ENCODE measurements at places on chromosomes 6 and 20. TPM values are rescaled to one million over a fixed set of nuclear protein-coding genes. Genes with fewer than 3 reads are reported as not detected.

GRCh38 chr20:53739799-53740785 is 146.5 kb upstream of the ZNF217 start:
- no peak for DNase-seq

Gene RRAGD
- 143 TPM for total RNA-seq

DNA sequence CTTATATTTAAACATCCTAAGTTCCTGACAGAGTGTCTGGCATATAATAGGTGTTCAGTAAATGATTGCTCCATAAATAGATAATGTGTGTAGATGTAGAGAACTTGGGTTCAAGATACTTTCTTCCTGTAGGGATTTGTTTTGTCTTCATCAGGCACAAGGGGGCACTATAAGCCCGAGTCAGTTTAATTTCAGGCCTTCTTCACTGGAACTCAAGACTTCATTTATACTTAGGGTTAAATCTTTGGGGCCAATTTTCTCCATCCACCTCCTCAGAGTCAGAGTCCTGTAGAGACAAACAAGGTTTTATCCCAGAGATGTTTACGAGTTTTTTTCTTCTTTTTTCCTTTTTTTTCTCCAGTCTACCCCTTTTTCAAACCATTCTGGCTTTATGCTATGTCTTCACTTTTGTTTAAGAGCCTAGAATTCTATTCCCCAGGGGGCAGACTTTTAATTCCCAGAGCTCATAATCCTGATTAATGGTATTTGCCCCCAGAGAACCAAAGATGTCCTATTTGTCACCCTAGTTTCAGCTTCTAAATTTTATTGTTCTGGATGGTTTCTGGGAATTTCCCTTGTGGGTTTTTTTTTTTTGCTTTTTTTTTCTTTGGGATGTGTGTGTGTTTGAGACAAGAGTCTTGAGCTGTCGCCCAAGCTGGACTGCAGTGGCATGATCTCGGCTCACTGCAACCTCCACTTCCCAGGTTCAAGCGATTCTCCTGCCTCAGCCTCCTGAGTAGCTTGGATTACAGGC is 88.4 kb downstream of the HFE start:
- no peak for DNase-seq

DNA sequence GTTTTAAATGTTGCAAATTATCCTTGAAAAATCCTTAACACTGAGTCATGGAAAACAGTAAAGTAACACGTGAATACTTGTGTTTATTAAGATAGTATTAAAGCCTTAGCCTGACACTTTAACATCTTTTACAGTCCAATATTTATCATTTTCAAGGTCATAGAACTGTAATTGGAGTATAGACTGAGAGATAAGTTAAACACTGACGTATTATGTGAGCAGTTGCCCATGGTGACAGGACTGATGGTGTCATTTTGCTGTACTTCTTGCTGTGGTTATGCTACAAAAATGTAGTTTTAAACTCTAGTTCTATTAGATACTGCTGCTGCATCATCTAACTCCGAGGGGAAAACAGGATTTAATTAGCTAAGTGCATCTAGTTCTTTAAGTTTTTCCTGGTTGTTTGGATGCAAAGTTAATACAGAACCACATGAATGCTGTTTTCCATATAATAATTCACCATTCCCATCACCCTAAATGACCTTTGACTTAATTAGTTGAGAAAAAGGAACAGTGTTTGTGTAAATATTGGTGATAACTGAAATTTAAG is 37.8 kb downstream of the SLC2A12 start:
- no peak for DNase-seq

Gene LY86
- 1.8 TPM for total RNA-seq

Gene MUCL3
- not detected for total RNA-seq

Gene UNC5CL
- 0.79 TPM for total RNA-seq

- DNase-seq = no peak
Measured at GRCh38 chr6:91442342-91442741, 855.5 kb upstream of the MAP3K7 start.

Gene NOL4L
- 6.5 TPM for total RNA-seq

Gene SNAI1
- 6.0 TPM for total RNA-seq

DNA sequence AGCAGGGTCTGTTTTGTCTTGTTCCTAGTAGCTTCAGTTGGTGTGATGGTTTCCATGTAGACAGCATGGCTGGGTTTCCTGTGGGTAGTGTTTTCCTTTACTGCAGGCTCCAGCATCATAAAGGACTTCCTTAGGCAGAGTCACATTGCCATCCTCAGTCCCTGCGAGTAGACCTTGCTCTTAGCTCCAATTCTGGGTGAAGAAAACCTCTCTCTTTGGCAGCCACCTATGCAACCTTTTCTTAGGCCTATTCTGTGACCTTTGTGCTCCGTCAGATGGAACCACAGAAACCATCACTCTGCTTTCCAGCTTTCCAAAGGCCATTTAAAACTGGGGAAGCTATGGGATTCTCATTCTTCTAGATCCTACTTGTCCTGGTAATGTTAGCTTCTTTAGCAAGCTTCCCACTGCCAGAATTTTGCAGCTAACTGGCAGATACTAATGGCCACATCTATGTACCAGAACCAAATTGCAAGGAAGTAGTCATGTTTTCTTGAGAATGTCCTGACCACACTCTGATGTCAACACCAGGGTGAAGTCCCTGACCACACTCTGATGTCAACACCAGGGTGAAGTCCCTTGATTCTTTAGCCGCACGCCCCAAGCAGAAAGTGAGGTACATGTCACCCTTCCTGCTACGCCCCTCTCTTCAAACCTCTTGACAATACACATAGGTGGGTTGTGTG is 646.6 kb upstream of the HS3ST5 start:
- DNase-seq = no peak

DNA sequence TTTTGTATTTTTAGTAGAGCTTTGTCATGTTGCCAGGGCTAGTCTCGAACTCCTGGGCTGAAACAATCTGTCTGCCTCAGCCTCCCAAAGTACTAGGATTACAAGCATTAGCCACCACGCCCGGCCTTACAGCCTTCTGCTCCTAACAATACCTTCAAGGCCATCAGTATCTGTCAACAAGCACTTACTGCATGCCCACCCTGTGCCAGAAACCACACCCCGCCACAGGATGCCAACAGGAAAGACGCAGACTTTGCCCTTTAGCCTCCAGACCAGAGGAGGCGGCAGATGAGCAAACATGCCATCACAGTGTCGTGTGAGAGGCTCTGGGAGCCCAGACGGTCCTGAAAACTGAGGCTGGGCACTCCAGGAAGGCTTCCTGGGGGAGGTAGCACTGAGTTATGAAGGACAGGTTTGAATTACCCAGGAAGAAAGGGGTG is 34.7 kb upstream of the TGM3 start:
- DNase-seq = no peak

- DNase-seq = peak; percentile 65
Measured at GRCh38 chr6:34560366-34561226, 4.5 kb upstream of the SPDEF start.

GRCh38 chr20:62032609-62033368 is 32.9 kb downstream of the TAF4 start:
- peak; percentile 43 for DNase-seq

DNA sequence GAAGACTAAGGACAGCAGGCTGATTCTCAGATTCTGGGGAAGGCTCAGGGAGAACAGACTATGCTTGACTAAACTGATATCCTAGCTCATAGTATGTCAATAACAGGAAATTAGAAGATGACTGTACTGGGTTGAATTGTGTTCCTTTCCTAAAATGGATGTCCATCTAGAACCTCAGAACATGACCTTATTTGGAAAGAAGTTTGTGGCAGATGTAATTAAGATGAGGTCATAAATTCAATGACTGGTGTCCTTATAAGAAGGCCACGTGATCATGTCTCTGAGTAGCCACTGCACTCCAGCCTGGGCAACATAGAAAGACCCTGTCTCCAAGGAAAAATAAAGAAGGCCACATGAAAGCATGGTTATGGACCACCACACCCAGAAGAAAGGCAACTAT is 113.9 kb upstream of the STMND1 start:
- DNase-seq = no peak

DNA sequence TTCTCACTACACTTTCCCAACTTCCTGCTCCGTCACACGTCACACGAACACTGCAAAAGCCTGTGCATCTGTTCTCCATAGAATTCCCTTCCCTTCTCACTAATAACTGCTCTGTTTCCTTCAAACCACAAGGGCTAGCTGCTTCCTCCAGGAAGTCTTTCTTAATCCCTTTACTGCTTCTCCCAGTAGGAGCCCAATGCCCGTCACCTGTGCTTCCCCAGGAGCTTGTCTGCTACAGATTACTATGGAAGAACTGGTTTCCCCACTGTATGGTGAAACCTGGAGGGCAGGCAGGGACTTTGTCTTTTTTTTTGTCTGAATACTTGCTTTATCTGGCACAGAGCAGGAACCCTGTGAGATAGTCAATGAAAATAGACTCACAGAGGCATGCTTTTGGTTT is 444.7 kb upstream of the MAP3K7 start:
- DNase-seq = no peak

DNA sequence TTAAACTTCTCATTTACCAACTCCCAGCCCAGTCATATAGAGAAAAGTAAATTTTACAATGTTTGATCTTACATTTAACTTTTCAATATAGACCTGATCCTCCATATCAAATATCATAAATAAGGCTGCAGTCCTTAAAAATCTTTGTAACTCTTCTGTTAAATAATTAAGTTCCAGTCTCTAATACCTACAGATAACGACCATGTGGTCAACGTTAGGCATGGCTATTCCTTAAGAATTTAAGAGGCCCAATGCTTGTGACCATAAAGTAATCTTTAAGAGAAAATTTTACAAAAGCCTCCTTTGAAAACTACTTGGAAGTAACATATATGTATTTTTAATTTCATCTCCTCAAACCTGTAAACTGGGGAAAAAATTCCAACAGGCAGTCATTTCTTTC is 1.6 kb downstream of the FBXO5 start:
- no peak for DNase-seq

GRCh38 chr6:130517444-130517931 is 151.7 kb downstream of the TMEM200A start:
- DNase-seq = no peak

Gene TGM3
- not detected for total RNA-seq

DNA sequence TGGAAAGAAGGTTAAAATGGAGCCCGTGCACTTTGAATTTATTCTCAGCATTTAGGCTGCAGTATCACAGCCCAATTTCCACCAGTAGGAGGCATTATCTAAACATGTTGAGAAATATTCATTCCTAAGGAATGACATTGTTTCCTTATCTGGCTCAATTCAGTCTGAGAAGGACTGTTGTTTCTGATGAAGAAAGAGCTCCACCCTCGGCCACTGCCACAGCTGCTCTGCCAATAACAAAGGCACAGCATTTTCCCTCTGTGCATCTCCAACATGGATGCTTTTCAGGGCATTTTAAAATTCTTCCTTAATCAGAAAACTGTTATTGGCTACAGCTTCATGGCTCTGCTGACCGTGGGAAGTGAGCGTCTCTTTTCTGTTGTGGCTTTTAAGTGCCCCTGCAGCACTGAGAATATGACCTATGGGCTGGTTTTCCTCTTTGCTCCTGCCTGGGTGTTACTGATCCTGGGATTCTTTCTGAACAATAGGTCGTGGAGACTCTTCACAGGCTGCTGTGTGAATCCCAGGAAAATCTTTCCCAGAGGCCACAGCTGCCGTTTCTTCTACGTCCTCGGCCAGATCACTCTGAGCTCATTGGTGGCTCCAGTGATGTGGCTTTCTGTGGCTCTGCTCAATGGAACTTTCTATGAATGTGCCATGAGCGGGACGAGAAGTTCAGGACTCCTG is at the start of gene CALHM5:
TSS of gene CALHM5 (plus strand) at position 216 of the 687 bp plus-strand sequence. CDS start at position 274, 58 bp downstream.
- DNase-seq = peak; percentile 72

DNA sequence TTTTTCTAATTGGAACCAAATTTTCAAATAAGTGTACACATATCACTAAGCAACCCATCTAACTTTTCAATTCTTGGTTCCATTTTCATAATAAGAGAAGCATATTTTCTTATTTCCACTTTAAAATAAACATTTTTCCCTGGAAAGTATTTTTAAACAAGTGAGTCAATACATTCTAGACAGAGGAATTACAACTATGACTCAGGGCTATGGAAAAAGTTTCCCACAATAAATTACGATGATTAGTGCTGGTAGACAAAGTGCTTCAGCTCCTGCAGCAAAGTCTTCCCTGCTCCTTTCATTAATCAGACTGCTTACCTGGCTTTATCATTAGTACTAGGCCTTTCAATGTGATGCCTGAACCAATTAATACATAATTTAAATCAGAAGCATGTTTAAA is 322.5 kb downstream of the HACE1 start:
- no peak for DNase-seq

GRCh38 chr6:36685926-36686667 is 7.6 kb downstream of the CDKN1A start:
- peak; percentile 83 for DNase-seq

DNA sequence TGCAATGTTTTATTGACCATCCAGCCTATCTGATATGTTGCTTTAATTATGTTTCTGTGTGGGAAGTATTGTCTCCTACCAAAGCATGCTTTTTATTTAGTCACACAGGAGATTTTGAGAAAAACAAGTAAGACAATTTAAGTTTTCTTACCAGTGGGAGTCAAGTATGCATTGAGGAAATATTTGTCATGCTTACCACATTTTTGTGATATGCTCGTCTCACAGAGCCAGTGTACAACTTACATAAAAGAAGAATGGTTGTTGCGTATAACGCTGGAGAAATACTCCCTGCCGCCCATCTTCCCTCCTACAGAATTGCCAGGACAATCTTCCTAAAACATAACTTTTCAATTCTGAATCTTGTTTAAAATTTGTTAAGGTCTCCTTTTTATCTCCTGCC is 37.1 kb upstream of the FILIP1 start:
- no peak for DNase-seq

- DNase-seq = no peak
Measured at GRCh38 chr6:142842418-142843261, 102.3 kb downstream of the HIVEP2 start.

DNA sequence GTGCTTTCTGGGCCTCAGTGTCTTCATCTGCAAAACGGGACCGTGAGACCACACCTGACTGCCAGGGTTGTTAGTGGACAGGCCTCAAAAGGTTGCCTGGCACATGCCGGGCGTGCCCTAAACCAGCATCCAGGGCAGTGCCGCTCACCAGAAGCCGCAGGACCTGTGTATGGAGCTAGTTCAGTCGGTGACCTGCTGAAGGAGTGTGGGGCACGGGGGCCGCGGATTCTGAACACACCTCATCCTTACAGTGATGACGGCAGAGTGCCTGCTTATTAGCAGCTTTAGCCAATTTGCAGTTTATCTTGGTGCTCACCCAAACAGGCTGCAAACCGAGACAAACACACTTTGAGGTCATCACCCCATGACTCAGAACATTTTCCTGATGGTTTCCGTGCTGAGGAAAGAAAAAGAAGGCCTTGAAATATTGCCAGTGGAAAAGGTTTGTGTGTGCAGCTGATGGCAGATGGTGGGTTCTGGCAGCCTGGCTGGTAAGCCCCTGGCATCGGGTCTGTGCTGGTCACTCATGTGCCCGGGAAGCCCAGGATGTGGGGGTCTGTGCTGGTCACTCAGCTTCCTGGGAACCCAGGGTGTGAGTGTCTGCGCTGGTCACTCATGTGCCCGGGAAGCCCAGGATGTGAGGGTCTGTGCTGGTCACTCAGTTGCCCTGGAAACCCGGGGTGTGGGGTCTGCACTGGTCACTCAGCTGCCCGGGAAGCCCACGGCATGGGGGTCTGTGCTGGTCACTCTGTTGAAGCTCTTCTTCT is 153.8 kb downstream of the ERMARD start:
- peak; percentile 40 for DNase-seq

Gene RSPH4A
- total RNA-seq = 0.20 TPM

Data from right cardiac atrium (tissue), 5 donors.